Fibroblast of gingiva (primary cell): ENCODE measurements at places on chromosomes 2 and 18.

DNA sequence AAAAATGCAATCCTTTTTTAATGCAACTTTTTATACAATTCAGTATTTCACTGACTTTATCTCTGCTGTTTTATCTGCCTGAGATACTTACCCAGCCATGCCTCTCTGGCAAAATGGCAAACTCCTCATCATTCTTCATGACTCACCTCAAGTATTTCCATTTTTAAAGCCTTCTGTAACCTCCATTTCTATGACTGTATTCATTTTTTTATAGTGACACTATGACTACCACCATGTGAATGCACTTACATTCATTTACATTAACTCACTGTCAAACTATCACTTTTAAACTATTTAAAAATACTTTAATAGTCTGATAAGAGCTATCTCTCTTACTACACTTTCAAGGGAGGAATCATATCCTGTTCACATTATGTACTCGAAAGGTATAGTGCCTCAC, 99.4 kb upstream of the SCN7A start:
- DNase-seq = no peak

- DNase-seq = no peak
Measured at GRCh38 chr2:230225486-230225885, at the start of gene SP140. TSS of gene SP140 (plus strand) at chr2:230225736. CDS start at chr2:230225845, 109 bp downstream.

DNA sequence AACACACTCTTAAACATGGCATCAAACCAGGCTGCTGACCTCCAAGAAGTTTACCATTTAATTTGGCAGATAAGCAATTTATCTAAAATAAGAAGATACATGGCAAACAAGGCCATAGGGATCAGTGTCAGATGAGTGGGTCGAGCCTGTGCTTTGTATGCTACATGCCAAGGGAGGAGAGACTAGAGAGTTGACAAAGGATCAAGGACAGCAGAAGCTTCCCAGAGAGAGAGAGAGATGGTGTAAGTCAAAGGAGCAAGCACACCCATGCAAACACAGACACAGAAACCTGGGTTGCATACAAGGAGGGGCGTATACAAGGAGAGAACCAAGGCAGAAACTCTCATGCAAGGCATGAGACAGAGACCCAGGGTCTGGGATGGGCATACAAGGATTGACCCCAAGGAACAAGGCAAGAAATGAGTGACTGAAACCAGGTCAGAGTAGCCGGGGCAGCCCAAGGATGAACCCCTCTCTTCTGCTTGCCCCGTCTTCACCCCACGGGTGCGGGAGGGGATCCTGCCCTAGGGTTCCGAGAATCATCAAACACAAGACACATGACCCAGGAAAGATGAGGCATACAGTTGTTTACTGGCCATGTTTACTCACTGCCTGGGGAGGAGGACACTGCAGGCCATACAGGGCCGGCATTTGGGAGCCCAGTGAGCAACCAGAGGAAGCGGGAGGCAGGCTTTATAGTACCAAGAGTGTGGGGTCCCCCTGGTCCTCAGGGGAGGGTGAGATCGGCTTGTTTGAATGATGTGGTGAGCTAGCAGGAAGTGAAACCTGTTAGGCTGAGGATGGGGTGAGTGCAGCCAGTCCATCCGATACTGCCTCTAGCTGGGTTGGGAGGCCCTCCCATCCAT, 529.2 kb upstream of the ID2 start:
- no peak for DNase-seq

DNA sequence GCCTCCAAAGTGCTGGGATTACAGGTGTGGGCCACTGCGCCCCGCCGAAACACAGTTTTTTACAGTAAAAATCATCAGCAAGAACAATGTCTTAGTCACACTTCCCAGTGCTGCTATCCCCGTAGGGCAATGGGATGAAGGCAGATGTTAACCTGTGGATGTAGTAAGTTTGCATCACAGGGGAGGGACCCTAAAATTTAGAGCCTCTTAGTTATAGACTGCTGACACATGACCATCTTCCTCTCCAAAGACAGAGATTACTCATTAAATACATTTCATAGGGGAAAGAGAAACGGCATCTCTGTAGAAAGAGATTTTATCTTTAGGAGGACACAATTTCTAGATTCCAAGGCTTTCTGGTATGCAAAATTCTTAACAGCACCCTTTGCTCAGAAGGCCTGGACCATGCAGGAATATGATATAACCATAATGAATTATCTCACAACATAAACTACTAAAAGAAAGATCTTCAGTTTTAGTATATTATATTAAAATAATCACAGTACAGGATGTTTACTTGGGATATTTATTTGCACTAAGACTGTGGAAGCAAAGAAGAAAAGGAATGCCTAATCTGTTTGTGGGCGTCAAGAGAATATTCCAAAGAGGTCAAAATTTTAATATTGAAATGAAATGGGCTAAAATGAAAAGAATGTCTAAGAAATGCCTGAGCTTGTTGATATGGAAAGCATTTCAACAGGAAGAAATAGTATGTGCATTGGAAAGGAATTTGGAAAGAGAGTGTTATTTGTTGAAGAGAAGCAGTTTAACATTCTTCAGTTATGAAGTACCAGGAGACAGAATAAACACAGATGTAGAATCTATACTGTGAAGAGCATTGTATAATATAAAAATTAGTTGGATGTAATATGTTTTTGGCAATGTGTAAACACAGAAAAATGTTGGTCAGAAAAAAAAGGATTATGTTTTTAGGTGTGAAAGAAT, 1228.3 kb upstream of the CHAC2 start:
- DNase-seq = peak; percentile 4

DNA sequence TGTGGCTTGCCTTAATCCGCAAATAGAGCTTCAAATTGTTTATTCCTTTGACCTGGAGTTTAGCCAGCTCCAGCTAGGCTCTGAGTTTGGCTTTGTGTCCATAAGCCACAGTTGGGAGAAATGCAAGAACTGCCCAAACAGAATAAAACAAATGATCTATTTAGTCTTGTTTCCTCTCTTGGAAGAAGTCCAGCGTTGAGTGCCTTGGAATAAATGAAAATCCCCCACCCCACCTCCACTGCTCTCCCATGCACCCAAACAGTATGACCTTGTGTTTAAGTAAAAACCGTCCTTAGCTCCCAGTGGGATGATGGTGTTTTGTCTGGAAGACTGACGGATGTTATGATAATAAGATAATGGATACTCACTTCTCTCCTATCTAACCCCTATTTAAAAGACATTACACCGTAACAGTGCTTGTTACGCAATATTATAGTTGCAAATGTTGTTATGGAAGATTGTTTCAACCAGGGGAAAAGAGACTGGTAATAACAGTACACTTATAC, 3.2 kb upstream of the SERPINE2 start:
- no peak for DNase-seq

DNA sequence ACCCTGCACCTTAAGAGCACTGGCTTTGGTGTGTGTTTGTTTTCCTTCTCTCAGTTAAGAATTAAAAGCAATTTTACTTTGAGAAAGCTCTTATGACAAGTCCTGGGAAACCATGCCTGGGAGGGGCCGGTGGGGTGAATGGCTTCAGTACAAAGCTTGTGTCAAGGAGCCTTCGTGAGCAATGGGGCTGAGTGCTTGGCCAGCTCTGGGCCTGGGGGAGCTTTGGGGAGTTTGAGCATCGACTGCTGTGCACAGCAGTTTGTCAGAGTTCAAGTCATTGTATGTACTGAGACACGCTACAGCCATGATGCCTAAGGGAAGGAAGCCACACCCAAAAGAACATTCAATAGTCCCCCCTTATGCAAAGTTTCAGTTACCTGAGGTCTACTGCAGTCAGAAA, 75.8 kb downstream of the ARHGEF4 start:
- no peak for DNase-seq

GRCh38 chr18:34258176-34258575, 33.5 kb upstream of the NOL4 start:
- no peak for DNase-seq

DNA sequence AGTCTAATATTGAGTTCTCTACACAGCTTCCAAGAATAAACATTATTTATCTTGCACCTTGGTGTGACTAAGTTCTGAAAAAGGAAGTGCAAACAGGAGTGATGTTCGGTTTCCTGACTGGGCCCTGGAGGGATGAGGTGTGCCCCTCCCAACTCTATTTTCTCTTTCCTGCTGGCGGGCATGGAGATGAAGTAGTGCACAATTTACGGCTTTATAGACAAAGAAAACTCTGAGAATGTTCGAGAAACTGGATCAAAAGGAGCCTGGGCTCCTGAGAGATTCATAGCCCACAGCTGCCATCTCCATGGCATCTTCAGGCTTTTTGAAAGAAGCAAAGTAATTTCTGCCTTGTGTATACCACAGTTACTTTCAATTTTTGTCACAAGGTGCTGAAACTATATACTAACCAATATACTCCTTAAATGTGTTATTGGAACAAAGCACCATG, 22.3 kb downstream of the LRATD1 start:
- DNase-seq = no peak

DNA sequence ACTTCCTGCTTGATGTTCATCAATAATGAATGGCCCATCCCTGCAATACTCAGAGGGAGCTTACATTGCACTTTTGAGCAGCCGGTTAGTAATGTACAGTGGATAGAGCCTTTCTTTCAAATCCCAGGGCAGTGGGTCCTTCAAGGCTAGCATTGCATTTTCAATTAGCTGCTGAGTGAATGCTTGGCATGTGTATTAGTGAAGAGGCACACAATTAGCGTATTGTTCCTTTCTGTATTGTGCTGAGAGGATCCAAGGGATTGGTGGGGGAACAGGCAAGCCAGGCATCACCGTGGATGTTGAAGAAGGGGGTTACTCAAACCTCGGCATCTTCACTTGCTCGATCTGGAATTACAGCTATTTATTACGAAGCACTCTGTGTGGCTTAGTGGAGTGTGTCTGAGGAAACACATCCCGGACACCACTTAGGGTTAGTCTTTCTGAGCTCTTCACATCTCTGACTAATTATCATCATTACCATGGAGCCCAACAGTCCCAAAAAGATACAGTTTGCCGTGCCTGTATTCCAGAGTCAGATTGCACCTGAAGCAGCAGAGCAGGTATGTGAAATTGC, at the start of gene PPP1R1C:
TSS of gene PPP1R1C (plus strand) at position 222 of the 574 bp plus-strand sequence. CDS start at position 480, 258 bp downstream.
- DNase-seq = no peak

DNA sequence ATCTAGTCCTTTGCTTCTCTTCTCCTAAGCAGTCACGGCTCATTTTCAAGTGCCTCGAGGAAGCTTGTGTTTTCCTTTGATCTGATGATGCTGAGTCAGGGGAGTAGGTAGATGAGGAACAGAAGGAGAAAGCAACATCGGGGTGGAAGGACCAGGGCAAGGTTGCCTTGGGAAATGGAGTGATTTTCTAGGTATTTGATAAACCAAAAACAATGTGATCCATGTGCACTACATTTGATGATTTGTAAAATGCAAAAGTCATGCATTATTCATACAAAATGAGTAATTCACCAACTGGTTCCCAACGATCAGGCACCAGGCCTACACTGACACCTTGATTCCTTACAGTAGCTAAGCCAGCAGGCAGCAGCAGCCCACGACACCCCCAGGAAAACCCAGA, 205.3 kb downstream of the ANAPC1 start:
- DNase-seq = no peak

DNA sequence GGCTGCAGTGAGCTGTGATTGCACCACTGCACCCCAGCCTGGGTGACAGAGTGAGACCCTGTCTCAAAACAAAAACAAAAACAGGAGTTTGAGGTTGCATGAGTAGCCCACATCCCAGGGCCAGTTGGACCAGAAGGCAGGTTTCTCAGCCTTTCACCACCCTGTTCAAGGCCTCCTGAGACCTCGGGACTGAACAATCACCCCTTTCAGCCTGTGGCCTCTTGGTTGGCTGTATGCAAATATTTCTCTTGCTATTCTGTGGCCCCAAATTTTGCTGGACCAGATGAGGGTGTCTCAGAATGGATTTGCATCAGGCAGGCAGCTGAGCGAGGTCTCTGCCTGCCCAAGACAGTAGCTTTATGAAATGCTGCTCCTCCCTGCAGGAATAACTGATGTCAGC, 56.9 kb downstream of the DPYSL5 start:
- DNase-seq = no peak

DNA sequence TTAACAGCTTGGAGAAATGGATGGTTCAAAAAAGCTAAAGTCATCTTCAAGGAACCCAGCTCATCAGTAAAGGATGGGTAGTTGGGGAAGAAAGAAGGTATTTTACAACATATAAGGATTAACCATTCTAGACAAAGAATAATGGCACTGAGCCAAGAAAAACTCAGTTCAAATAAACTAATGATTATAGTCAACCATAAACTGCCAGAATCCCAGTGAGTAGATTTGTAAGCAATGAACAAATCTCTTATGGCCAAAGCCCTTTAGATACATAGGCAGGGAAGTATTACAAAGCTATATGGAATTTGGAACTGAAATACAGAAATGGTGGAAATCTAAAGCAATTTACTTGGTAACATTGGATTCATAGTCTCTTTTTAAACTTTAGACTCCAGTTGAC, 92.4 kb upstream of the ZFP36L2 start:
- DNase-seq = peak; percentile 29

DNA sequence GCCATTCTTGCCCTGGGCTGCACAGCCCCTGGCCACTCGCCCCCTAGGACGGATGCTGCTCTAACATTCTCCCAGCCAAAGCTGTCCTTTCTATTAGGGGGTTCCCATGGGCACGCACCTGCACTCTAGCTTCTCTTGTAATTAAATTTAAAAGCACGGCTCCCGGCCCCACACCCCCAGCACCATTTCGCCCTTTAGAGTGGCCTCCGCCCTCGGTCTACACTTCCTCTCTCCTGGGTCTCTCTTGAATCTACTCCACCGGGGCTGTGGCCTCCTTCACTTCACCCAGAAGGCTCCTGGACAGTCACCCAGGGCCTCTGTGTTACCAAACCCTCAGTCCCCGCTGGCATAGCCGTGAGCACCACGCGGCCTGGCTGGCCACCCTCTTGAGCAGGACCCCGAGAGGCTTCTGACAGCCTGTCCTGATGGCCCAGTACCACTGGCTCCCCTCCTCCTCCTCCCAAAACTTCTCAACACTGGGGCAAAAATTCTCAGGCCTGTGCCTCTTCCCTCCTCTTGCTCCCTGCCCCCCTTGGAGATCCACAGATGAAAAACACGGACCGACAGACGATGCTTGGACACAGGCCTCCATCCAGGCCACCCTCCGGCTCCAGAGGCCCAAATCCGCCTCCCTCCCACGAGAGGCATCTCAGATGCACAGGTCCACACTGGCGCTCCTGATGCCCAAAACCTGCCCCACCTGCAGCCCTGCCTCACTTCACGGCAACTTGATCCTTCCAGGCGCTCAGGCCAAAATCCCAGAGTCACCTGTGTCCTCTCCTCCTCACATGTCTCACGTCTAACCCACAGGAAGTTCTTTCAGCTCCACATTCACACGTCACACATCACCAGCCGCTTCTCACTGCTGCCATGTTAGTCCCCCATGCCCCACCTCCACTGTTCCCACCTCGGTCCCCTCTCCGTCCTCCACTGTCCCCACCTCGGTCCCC, 6.9 kb upstream of the RAB17 start:
- no peak for DNase-seq

GRCh38 chr2:173692068-173692467, 273.1 kb downstream of the SP3 start:
- DNase-seq = peak; percentile 42
